ENCODE measurements at places on chromosomes 11 and 22.

DNA sequence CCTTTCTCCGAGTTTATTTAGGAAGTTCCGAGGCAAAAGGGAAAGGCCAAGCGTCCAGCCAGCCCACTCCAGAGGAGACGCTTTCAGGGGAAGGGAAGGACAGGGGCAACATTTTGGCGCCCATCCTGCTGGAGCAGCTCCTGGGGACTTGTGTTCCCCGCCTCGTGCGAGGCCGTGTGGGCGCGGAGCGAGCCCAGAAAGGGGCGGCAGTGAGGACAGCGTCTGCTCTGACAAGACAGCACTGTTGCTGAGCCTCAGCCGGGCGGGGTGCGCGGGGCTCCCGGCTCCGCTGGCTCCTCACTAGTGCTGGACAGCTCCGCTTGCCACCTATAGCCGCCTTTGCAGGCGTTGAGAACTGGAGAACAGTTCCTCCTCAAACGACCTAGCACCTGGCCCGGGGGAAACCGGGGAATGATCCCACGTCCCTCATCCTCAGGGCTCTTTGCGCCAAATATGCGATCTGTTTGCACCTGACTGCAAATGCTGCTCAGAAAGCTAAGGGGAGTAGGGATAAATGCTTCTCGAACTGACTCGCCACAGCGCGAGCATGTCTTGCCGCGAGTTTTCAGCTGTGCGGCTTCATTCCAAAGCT lies 722 bp upstream of the GUCY1A2 start:
- peak; percentile 67 for DNase-seq

DNA sequence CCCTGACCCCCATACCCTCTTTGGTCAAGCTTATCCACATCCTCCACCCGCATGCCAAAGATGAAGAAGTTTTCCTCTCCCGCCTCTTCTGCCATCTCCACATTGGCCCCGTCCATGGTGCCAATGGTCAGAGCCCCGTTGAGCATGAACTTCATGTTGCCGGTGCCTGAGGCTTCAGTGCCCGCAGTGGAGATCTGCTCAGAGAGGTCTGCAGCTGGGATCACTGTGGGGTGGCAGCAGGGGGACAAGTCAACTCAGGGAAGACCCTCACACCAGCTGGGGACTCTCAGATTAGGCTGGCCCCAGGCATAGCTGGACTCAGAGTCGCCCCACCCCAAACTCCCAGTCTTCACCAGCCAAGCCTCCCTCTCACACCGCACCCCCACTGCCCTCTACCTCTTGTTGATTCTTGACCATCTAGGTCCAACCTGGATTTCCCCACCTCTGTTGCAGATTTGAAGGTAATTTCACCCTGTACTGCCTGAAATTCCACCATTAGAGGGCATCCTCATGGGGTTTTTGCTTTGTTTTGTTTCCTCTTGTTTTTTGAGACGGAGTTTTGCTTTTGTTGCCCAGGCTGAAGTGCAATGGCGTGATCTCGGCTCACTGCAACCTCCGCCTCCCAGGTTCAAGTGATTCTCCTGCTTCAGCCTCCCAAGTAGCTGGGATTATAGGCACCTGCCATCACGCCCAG lies 6.6 kb upstream of the RASGRP2 start:
- no peak for DNase-seq

DNA sequence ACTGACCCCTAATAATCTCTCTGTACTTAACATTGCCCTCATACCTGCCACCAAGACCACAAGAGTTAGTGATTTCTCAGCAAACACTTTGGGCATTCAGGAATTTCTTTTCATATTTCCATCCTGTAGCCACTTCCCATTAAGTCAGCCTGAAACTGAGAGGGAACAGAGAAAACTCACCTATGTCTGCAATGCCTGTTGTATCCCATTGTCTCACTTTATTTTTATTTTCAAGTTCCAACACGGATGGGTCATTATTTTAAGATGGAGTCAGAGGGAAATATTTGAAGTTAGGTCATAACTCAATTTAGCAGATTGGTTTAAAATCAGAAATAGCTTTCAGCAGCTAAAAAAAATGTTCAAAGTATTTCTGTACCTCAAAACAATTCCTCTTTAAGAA lies 937.8 kb upstream of the CHORDC1 start:
- no peak for DNase-seq

DNA sequence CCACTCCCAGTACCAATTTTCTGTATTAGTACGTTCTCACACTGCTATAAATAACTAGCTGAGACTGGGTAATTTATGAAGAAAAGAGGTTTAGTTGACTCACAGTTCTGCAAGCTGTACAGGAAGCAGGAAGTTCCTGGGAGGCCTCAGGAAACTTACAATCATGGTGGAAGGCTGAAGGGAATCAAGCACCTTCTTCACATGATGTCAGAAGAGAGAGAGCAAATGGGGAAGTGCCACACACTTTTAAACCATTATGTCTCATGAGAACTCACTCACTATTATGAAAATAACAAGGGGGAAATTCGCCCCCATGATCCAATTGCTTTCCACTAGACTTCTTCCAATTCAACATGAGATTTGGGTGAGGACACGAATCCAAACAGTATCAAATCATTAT lies 271.4 kb downstream of the ETS1 start:
- no peak for DNase-seq

All from fibroblast of mammary gland (primary cell).